ENCODE measurements at places on chromosomes 1 and 21. TPM values are rescaled to one million over a fixed set of nuclear protein-coding genes. Genes with fewer than 3 reads are reported as not detected.

GRCh38 chr1:88455621-88456256, 228.3 kb upstream of the PKN2 start:
- H3K27me3 ChIP-seq = no peaks in the 10 kb centered on the region
- H3K27ac ChIP-seq = no peak overlapping the region
- no peaks in the 10 kb centered on the region for H3K4me1 ChIP-seq

- no peak overlapping the region for H3K4me3 ChIP-seq
- no peaks in the 10 kb centered on the region for H3K27me3 ChIP-seq
- no peak overlapping the region for H3K27ac ChIP-seq
- no peak for DNase-seq
- H3K4me1 ChIP-seq = peaks cover 5% of the 10 kb centered on the region
These were observed 61.8 kb upstream of the COA6 start for GRCh38 chr1:234311414-234311813.

GRCh38 chr21:38590449-38591217, 92.4 kb upstream of the ERG start:
- peak overlapping the region; percentile 19 for H3K27ac ChIP-seq
- H3K27me3 ChIP-seq = no peaks in the 10 kb centered on the region
- no peaks in the 10 kb centered on the region for H3K36me3 ChIP-seq
- H3K4me3 ChIP-seq = no peak overlapping the region

GRCh38 chr1:206635978-206636345, 626 bp downstream of the DYRK3 start:
- no peak overlapping the region for H3K27ac ChIP-seq
- no peaks in the 10 kb centered on the region for H3K36me3 ChIP-seq
- no peaks in the 10 kb centered on the region for H3K27me3 ChIP-seq
- H3K4me3 ChIP-seq = peak overlapping the region; percentile 79
- DNase-seq = no peak
- H3K4me1 ChIP-seq = no peaks in the 10 kb centered on the region

- H3K4me1 ChIP-seq = no peaks in the 10 kb centered on the region
- no peaks in the 10 kb centered on the region for H3K27me3 ChIP-seq
- no peak overlapping the region for H3K27ac ChIP-seq
- H3K4me3 ChIP-seq = no peak overlapping the region
These were observed 121.9 kb downstream of the GRIK3 start for GRCh38 chr1:36912365-36912865.

DNA sequence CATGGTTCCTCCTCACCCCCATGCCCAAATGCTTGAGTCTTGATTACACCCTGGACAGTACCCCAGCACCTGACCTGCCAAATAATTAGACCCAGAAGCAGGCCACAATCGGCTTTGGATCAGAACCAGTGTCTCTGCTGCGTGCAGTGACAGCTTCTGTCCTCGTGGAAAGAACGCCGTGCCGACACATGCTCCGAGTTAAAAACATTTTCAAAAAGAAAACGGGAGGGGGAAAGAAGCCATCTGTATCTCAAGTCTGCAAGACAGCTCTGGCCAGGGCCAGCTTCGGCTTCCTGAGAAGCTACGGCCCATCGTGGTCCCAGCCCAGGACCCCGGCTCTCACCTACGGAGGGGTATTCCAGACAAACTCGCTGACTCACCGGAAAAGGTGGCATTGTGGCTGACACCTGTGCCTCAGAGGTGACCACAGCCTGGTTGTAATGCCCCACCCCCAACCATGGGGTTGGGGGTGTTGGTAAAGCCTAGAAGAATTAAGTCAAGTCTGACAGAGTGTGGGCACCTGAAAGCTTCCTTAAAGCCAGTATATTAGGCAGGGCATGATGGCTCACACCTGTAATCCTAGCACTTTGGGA, 25.8 kb downstream of the SSBP3 start:
- no peaks in the 10 kb centered on the region for H3K4me1 ChIP-seq
- no peak for DNase-seq
- H3K27me3 ChIP-seq = no peaks in the 10 kb centered on the region
- H3K27ac ChIP-seq = no peak overlapping the region

- no peak overlapping the region for H3K27ac ChIP-seq
- no peaks in the 10 kb centered on the region for H3K36me3 ChIP-seq
- no peaks in the 10 kb centered on the region for H3K4me1 ChIP-seq
- no peak overlapping the region for H3K4me3 ChIP-seq
- H3K27me3 ChIP-seq = no peaks in the 10 kb centered on the region
These were observed 124.6 kb upstream of the ZNF648 start for GRCh38 chr1:182185842-182186756.

GRCh38 chr21:42302794-42303193, 12.4 kb downstream of the TFF3 start:
- no peak overlapping the region for H3K27ac ChIP-seq
- no peaks in the 10 kb centered on the region for H3K36me3 ChIP-seq
- H3K27me3 ChIP-seq = no peaks in the 10 kb centered on the region
- no peaks in the 10 kb centered on the region for H3K4me1 ChIP-seq
- no peak for DNase-seq
- H3K4me3 ChIP-seq = no peak overlapping the region

FAM78B gene
- 0.63 TPM for polyA plus RNA-seq

SPATA45 gene
- not detected for polyA plus RNA-seq

TMEM63A gene
- 7.6 TPM for polyA plus RNA-seq

C1orf116 gene
- polyA plus RNA-seq = 2.8 TPM

Measured in aorta (tissue), 5 donors.